ENCODE measurements at places on chromosomes 5 and 9.

GRCh38 chr9:84781458-84781857 lies 111.9 kb downstream of the NTRK2 start:
- DNase-seq: peak; percentile 8

DNA sequence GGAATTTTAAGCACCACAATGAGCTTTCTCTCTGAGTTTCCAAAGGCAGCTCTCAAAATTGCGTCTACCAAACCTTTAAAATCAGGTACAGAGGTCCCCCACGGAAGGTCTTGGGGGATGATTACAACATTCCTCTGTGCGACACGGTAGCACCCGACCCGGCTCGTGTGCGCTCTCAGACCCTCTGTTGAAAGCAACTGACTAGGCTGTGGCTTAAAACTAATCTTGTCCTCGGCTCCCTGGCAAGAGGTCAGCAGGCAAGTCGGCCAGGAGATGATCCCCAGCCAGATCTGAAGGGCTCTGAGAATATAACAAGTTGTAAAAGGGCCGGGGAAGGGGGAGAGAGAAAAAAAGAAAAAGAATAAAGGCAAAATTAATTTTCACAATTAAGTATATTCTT lies 92.6 kb upstream of the LMX1B start:
- no peak for DNase-seq

DNA sequence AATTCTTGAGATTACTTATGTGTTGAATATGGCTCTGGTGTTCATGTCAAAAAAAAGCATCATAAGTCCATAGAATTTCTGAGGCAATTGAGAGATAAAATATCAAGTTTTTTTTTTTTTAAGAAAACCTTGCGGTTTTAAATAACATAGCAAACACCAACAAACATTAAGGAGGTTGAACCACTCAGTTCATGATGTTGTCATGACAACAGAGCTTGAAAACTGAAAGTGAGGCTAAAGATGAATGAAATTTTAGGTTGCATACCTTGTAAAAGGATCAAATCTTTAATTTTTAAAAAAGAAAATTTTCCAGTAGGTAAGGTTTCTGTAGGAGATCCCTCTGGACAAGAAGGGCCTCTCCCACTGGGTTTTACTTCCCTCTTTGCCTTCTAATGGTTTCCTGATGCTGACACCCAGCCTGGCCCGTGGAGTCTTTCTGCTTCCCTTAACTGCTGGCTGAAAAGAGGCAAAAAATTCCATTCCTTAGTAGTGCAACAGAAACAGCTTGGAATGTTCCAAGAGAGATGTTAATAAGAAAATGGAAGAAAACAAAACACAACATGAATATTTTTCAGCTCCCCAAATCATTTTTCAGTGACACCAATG lies 60.0 kb upstream of the FER start:
- no peak for DNase-seq

DNA sequence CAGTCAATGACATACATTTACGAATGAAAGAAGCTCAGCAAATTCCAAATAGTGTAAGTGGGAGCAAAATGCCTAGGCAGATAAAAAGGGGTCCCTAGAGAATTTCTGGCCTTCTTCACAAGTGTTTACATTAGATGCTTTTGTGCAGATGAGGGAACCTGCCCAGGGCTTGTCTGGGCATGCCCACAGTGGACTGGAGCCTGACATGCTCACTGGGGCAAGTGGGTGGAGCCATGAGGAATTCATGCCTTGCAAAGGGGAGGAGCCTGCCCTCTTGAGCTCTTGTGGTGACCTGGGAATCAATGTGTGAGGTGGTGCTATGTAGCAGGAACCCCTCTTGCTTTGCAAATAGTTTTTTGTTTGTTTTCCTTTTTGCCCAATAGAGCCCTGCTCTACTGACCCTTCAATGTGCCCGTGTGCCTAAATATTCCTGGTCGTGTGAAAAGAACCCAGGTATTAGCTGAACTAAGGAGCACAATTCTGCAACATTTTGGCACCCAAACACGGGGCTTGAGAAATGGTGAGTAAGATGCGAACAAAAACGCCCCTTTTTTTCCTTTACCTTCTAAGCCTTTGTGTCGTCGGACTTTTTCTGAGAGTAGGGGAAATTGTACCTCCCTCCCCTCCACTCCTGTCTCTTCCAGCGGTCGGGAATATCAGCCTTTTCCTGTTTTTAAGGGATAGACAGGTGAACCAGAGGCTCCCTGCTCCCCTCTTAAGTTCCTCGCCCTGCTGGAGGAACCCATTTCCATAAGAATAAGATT lies 433.8 kb upstream of the CDH9 start:
- no peak for DNase-seq

- peak; percentile 91 for DNase-seq
These were observed 385 bp upstream of the PTGER4 start for GRCh38 chr5:40679148-40679912.

DNA sequence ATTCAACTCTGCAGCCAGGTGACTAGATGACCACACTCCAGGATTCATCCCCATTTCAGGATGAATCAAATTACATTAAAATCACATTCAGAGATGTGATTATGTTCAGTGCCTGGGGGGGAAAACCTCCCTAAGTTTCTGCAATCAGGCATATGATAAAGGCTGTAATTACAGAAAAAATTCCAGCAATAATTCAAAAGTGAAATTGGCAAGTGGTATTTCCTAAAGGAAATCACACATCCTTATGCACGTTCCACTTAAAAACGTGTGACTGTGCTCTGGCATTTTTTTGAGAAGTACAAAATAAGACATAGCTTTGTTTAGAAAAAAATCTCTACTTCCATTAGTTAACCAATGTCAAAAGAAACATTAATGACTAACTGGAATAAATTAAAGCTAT lies 5.3 kb downstream of the SLC24A2 start:
- no peak for DNase-seq

DNA sequence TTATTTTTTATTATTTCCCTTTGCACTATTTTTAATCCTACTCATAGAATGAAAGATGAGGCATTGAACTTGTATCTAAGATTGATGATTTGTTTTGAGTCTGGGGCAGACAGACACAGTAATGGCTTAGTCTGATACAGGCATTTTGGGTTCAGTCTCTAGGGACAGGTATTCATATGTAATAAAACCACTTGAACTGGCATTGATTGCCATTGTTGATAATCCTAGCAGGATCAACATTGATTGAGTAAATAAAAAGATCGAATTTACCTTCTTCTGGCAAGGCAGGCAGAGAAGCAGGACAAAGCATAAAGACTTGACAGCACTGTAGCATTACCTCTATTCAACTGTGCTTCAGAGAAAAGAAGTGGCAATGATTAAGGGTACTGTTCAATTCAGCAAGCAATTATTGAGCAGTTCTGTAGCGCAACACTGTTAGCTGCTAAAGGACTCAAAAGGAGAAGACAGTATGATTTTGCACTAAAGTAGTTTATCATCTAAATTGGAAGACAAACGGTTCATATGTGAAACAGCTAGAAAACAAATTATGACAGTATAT lies 144.4 kb downstream of the COMMD10 start:
- DNase-seq: no peak

DNA sequence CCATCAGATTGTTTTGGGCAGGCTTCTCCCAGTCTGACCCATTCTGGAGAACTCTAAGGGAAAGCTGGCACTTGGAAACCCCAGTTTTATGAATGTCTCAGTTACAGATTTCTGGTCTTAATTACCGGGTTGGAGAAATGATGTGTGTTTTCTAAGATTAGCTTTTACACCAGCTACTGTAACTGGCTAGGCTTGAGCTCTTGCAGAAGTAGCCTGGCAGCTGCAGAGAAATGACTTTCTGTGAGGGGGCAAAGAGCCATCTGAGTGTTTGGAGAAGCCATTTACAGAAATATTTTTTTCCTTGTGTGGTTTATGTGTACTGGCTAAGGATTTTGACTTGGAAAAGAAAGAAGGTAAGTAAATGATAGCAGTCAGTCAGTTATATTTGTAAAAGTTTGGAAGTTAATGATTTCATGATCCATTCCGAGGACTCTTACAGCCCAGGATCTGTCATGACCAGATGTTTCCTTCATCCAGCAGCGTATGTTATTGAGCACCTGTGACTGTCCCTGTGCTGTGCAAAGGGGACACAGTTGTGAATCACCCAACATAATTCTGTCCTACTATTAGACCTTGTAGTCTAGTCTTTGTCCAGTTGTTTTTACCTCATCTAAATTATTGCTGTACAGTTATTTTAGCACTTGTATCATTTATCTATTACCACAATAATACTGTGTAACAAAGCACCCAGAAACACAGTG lies 53.7 kb upstream of the GDNF start:
- no peak for DNase-seq

GRCh38 chr9:138043411-138044345 lies 166.1 kb downstream of the CACNA1B start:
- no peak for DNase-seq

- no peak for DNase-seq
These were observed 335.3 kb upstream of the PANK3 start for GRCh38 chr5:168914491-168914890.

DNA sequence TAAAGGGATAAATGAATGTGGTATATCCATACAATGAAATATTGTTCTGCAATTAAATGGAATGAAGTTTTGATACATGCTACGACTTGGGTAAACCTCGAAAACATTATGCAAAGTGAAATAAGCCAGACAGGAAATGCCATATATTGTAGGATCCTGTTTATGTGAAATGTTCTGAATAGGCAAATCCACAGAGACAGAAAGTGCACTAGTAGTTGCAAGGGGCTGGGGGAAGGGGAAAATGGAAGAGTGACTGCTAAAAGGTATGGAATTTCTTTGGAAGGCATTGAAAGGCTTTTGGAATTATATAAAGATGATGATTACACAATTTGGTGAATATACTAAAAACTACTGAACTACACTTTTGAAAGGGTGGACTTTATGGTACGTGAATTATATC lies 97.0 kb downstream of the FOXD1 start:
- no peak for DNase-seq

DNA sequence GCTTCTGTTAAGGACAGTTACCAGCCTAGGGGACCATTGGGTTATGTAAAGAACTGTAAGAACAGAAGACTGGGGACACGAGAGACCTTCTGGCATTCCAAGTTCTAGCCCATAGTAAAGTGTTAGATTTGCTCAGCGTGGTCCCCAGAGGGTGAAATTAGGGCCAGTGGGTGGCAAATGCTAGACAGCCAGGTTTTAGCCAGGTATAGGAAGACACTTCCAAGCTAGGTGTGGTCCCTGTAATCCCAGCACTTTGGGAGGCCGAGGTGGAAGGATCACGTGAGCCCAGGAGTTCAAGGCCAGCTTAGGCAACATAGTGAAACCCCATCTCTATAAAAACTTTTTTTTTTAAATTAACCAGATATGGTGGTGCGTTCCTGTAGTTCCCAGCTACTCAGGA lies 34.3 kb downstream of the ATPSCKMT start:
- DNase-seq: no peak

DNA sequence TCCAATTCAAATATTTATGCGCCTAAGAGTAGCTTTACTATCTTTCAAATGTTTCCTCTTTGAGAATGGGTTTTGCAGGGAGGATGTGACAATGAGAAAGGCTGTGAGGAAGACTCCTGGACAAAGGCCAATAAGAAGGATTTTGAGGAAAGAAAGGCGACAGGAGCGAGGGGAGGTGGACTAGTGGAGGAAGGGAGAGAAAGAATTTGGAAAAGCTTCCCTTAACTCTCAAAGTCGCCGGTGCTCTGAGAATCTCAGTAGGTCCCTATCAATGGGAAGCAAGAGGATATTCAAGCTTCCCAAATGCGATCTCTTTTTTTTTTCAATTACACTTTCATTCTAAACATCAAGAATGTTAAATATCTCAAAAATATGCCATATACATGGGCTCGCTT lies 2.8 kb upstream of the CDC20B start:
- DNase-seq: no peak

DNA sequence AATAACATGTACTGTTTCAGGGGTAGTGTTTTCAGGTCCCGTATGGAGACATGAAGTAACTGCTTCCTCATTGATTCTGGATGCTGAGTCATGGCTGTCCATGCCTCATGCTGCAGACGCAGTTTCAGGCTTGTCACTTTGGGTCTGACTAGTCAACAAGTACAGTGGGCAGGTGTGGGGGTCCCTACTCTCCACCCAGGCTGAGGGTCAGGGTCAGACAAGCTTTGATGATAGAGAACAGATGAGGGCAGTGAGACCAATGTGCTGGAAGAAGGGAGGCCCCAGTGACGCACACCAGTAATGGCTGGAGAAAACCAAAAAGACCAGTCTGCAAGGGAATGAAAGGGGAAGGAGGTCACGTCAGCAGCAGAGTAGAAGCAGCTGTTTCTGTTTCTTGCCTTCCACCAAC lies 80.0 kb upstream of the NFIL3 start:
- DNase-seq: no peak

GRCh38 chr9:121698627-121699570 lies 47.5 kb downstream of the DAB2IP start:
- DNase-seq: peak; percentile 36

- DNase-seq: no peak
These were observed 61.5 kb downstream of the MAMDC2 start for GRCh38 chr9:70105147-70105546.

- no peak for DNase-seq
These were observed 7.4 kb downstream of the DDX31 start for GRCh38 chr9:132662152-132662945.

DNA sequence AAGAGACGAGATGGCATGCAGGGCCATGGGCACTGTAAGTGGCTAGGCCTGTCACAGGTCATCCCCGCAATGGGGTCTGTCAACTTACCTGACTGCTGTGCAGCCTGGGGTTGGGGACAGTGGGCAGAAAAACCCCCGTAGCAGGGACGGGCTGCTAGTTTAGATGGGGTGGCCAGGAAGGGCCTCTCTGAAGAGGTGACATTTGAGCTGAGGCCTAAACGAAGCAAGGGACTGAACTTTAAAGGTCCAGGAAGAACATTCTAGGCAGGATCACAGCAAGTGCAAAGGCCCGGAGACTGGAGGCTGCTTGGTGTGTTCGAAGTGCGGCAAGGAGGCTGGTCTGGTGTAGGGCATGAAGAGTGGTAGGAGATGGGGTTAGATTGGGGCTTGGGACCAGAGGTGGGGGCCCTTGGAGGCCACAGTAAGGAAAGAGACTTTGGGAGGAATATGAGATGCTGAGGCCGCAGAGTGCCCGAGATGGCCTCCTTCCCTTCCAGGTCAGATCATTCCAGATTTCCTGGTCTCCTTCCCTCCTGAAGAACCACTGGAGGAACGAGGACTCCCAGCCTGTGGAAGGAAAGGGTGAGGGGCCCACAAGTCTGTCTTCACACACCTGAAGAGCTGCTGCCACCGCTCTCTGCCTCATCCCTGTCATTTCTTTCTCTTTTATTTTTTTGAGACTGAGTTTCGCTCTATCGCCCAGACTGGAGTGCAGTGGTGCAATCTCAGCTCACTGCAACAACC lies 37.9 kb upstream of the SH3PXD2B start:
- no peak for DNase-seq

GRCh38 chr5:124193371-124193789 lies 553.1 kb downstream of the ZNF608 start:
- DNase-seq: no peak

GRCh38 chr5:1554410-1554967 lies 30.7 kb upstream of the LPCAT1 start:
- no peak for DNase-seq

DNA sequence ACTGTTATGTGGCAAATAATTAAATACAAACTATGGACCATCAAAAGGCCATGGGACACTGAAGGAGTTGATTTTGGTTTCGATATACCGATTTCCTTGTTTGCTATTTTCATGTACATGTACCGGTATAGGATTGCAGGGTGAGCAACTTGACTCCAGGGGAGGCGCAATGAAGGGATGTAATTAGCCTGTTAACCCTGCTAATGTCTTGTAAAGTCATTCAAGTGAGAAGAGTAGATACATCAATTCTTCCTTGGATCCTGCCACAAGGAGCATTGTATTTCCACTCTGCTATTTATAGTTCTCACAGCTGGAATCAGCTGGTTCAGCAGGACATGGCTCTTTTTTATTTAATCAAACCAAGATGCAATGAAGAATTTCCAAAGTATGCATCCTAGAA lies 102.0 kb downstream of the STK32A start:
- DNase-seq: no peak

- DNase-seq: no peak
These were observed 1534.7 kb downstream of the EFNA5 start for GRCh38 chr5:106136061-106136460.
